ENCODE measurements at places on chromosomes 5 and 9.

DNA sequence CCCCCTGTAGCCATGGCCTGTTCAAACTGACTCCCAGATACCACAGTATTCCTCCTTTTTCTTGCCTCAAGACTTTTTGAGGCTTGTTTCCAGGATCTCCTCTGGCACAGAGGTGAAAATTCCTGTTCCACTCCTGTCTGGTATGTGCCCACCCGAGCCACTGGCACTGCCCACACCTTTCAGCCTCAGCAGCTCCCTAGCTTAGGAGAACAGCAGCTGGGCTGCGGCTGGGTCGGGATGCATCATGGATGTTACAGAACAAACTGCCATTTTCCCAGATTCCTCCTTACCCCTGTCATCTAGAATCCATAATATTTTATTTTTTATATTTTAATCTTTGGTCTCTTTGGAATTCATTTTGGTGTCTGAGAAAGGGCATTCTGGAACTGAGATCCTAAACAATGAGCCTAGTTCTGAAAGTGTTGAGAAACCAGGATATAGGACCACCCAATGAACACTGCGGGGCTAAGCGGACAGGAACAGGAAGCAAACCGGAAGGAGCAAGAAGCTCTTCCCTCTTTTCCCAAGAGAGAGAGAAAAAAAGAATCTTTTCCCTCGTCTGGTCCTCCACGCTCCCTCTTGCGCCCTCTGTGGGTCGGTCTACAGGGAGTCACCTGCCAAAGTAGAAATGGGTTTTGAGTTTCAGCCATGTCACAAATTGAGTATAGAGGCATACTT, 12.5 kb downstream of the OR2S2 start:
- DNase-seq, result peak; percentile 59

- no peak for DNase-seq
These were observed 31.7 kb upstream of the STXBP1 start for GRCh38 chr9:127580366-127580765.

- peak; percentile 54 for DNase-seq
These were observed 34.2 kb downstream of the STC2 start for GRCh38 chr5:173293817-173294672.

DNA sequence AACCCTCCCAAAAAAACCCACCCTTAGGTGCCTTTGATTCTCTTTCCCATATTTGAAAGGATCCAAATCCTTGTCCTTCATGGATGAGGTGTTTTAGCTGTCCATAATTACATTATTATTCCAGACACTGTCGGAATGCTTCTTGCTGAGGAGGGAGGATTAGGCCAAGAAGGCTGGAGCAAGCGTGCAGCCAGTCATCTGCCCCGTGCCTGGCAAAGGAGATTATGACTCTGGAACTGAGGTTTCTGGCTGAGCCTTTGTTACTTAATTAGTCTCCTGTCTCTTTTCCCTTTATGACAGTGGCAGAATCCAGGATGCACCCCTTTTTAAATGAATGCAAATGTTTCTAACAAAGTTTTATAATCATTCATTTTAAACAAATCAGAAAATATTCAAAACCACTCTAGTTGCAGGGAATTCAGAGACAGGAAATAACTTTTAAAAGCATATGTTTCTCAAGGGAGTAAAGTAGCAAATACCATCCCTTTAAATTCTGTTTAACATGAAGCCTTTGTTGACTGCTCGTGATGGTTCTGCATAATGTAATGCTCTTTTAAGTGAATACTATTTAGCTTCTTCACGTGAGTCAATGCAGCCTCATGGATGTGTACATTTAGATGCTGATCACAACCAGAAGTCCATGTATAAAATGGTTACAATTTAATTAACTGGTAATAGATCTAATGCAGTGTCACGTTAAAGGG, 69.8 kb downstream of the GALNT10 start:
- no peak for DNase-seq

GRCh38 chr5:138979684-138980280, 104.6 kb upstream of the LRRTM2 start:
- no peak for DNase-seq

- no peak for DNase-seq
These were observed at the start of gene PDE4D for GRCh38 chr5:59893429-59894227. PDE4D (minus strand) TSS chr5:59893726.

GRCh38 chr5:43215073-43215631, 23.1 kb downstream of the NIM1K start:
- DNase-seq, result no peak

DNA sequence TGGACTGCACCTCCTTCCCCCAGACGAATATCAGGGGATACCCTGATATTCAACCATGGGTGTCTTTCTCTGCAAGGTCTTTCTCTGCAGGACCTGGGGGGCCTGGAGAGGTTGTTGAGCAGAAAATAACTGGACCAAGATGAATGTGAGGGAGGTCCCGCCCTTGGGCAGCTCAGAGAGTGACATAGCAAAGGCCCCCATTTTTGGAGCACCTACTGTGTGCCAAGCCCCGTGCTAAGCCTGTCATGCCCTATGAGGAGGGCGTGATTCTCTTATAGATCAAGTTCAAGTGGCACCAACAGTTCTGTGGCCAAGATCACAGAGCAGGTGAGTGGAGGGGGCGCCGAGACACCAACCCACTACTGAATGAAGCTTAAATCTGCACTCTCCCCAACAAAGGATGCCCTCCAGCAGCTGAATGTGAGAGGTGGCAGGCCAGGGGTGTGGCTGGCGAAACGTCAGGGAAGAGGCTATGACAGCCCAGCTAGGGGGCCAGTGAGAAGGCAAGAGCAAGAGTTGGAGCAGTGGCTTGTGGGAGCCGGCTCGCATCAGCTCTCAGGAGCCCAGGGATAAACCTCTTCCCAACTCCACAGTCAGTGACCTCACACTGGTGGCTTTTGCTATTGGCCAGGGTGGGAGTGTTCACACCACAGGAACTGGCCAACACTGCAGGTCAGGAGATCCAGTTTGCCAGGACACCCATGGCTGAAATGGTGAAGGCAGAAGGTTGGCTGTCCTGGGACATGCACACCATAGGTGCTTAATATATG, 5.3 kb downstream of the SARDH start:
- no peak for DNase-seq

GRCh38 chr5:173302546-173303155, 25.6 kb downstream of the STC2 start:
- no peak for DNase-seq

DNA sequence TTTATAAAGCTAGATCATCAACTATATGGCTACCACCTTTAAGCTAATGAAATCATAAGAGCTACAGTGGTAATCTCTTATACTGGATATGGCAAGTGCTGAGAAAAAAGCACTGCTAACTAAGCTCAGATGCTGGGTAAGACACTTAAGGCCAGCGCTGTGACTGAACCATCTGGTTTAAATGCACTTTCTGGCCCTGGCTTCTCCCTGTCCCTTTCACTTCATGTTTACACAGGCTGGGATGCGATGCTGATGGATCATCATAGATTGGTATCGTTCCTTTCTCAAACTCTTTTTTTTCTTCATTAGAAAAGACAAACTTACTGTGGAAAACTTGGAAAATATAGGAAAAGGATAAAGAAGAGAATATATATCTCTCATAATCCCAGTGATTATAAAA, 52.3 kb downstream of the KIF24 start:
- no peak for DNase-seq

- DNase-seq, result no peak
These were observed 8.5 kb downstream of the NKD2 start for GRCh38 chr5:1017056-1017455.

GRCh38 chr5:106640511-106640910, 1030.2 kb downstream of the EFNA5 start:
- no peak for DNase-seq

- DNase-seq, result no peak
These were observed 37.8 kb upstream of the TAS2R1 start for GRCh38 chr5:9667906-9668305.

- DNase-seq, result no peak
These were observed 25.4 kb downstream of the IRF1 start for GRCh38 chr5:132465059-132465707.

DNA sequence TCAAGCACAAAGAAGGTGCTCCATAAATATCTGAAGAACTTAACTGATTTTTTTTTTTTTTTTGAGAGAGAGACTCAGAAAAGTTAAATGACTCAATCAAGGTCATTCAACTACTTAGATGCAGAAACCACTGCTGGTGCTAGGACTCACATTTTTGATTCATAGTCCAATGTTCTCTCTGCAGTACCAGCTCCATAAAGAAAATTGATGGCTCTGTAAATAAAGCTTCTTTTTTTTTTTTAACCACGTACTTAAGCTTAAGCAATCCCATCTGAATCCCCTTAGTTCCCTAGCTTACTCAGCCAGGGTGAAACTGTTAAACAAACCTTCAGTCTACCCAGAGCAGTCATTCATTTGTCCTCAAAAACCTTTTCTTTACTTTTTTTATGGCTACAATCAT, 657.0 kb upstream of the WWC1 start:
- DNase-seq, result no peak

DNA sequence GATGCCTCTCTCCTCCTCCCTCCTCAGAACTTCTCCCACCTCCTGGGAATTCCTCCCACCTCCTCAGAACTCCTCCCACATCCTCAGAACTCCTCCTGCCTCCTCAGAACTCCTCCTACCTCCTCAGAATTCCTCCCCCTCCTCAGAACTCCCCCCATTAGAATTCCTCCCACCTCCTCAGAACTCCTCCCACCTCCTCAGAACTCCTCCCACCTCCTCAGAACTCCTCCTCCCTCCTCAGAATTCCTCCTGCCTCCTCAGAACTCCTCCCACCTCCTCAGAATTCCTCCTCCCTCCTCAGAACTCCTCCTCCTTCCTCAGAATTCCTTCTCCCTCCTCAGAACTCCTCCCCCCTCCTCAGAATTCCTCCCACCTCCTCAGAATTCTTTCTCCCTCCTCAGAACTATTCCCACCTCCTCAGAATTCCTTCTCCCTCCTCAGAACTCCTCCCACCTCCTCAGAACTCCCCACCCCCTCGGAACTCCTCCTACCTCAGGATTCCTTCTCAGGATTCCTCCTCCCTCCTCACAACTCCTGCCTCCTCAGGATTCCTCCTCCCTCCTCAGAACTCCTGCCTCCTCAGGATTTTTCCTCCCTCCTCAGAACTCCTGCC, 23.9 kb downstream of the SLC46A2 start:
- no peak for DNase-seq

DNA sequence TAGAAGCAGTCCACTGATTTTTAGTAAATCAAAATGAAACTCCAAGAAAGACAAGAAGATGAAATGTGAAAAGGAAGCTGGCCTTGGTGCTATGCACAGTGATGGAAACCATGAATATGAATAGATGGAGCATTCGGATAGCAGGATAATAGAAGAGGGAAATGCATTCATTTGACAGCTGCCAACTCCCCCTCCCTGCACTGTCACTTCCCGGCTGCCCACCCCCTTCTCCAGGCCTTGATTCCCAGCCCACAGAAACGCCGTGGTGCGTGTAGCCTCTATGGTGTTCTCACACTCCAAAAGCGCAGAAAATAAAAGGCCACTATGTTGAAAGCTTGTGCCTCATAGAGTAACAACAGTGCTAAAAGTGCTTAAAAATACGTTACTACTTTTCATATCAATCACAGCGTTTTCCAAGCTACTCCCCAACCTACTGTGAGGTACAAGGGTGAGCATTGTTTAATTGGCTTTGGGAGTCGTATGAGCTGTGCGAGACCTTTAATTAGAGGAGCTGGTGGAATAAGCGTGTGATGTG, 26.1 kb upstream of the IFNK start:
- no peak for DNase-seq

DNA sequence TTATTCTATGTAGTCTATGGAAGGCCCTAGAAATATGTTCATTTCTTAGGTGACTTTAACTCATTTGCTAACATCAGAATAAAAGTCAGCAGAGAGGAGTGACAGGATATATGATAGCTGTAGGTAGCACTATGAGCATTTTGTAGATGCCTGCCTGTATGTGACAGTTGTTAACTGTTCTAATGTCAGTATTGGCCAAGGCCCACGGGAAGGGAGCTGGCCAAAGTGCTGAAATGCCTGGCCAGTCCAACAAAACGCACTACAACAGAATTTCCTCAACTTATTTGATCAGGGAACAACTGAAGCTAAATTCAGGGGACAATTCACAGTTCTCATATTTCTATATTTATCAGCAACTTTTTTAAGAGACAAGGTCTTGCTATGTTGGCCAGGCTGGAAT, 20.8 kb downstream of the SV2C start:
- DNase-seq, result peak; percentile 2

DNA sequence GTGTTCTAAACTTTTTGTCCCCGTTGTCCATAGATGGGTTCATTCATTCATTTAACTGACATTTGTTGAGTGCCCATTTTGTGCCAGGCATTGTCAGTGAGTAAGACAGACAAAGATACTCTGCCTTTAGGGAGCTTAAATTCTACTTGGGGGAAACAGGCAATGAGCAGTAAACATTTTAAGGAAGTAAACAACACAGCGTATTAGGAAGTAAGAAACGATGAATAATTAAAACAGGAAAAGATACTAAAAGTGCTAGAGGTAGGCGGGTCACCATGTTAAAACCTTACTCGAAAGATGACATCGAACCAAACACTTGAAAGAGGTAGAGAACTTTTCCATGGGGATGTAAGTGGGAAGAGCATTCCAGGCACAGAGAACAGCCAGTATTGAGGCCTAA, 5.5 kb upstream of the MAML1 start:
- no peak for DNase-seq

DNA sequence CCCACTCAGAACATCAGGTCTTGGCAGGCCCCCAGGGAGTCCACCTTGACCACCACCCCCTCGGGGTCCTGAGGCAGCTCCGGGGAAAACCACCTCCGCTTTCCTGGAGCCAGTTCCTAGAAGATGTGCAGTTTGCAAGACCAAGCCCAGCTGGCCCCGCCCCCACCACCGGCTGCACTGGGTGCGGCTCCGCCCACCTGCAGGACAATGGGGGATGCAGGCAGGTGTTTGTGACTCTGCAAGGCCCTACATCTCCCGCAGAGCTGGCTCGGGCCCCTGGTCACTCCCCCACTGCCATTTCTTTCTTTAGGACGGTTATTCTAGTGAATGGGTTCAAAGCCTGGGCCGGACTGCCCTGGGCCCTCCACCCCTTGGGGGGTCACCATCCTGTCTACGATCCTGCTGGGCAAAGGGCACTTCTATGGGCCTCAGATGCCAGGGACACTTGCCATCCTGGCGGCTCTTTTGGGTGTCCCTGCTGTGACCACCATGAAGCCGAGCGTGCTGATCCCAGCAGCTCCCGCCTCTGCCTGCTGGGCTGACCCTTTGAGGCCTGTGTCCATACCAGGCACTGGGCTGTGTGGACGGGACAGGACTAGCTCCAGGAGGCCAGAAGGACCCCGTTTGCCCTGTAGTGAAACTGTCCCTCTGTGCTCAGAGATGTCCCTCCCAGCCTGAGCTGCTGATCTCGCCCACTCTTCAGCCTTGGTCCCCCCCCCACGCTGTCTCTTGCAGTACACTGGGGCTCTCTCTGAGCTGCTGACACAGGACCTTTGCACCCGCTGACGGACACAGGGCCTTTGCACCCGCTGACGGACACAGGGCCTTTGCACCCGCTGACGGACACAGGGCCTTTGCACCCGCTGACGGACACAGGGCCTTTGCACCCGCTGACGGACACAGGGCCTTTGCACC, 5.9 kb upstream of the NACC2 start:
- no peak for DNase-seq

- no peak for DNase-seq
These were observed 23.9 kb upstream of the MYOT start for GRCh38 chr5:137843676-137844299.
